Kidney glomerular epithelial cell (primary cell): ENCODE measurements at places on chromosomes 3 and 15.

DNA sequence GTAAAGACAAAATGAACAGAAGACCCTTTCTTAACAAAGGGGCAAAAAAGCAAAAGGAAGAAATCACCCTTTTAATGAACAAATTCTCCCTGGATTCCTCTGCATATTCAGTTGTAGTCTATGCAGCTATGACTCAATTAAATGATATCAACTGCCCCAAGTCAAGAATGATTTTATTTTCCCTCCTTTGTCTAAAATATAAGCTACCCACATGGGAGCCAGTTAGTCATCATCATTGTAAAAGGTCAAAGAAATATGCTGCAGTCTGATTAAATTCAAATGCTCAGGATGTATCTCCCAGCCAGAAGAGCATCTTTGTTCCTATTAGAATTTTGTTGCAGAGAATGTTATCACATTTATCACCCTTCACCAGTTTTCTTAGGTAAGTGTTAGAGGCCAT lies 84.0 kb downstream of the SST start:
- DNase-seq = no peak

GRCh38 chr15:99485992-99486370 lies 79.8 kb upstream of the MEF2A start:
- no peak for DNase-seq

DNA sequence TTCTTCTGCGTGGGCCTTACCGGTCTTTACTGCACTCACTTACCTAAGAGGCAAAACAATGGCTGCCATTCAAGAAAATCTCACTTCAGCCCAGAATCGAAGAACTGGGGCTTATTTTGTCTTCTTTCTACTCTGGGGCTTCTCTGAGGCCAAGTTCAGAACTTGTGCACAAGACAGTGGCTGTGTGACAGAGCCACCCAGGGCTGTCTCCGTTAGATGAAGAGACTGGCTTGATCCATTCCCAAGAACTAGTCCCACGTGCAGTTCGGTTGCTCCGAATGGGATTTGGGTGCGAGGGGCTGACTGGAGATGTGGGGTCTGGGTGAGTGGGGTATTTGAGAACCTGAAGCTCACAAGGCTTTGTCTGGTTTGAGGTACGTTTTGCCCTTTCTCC lies 795 bp upstream of the TCF12 start:
- DNase-seq = no peak

- no peak for DNase-seq
Measured at GRCh38 chr3:9169956-9170850, 79.2 kb downstream of the SRGAP3 start.

GRCh38 chr3:110494093-110494490 lies 577.5 kb upstream of the NECTIN3 start:
- no peak for DNase-seq

DNA sequence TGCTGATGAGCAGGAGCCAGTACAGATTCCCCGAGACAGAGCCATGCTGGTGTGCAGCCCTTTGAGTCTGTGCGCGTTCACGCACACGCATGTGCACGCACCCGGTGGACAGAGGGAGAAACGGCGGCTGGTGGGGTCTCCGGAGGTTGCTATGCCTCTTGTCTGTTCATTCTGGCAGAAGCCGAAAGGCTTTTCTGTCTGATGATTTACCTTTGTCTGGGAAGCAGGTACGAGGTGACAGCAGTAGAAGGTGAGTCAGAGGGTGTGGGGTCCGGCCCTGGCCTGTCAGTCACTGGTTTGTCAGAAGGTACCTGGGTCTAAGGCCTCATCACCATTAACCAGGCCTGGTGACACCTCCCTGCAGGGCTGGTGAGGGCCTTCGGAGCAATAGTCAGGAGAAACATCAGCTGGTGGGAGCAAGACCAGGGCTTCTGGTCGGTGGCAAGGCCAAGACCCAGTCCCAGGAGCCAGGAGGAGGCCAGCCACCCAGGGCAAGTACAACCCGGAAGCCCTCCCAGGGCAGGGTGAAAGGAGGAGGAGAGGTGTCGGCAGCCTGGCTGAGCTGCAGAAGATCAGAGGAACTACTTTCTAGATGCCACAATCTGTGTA lies 7.5 kb downstream of the PCSK6 start:
- DNase-seq = no peak

DNA sequence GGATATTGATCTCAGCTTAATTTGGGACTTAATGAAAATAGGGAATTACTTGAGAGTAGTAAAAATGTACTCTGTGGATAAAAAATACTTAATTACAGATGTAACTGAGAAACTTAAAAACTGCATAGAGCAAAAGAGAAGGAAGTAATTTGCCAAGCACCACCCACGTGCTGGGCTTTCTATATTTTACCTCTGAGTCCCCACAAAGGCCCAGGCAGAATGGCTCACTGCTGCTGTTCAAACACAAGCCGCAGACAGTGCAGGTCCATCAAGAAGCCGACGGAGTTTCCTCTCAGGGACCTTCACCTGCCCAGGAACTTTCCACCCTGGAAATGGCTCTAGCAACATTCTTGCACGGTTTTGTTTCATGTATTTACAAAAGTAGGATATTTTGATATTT lies 77.2 kb upstream of the TRPM1 start:
- no peak for DNase-seq

GRCh38 chr3:63030666-63031065 lies 155.4 kb upstream of the CADPS start:
- no peak for DNase-seq

DNA sequence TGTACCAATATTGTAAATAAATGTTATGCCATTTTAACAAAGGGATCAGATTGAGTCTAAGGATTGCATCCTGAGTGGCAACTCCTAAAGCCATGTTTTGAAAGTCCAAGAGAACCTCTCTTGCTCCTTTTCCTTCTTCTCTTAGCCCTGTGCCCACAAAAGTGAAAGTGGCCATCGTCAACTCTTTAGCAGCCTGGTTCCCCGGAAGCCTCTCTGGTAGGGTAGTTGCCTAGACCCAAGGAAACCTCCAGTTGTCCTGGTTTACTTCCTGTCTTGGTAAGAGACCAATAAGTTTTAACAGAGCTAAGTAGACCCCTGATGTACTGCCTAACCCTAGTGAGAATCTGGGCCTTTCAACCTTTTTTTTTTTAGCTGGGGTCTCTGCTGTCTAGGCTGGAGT lies 10.2 kb upstream of the ITPKA start:
- no peak for DNase-seq

DNA sequence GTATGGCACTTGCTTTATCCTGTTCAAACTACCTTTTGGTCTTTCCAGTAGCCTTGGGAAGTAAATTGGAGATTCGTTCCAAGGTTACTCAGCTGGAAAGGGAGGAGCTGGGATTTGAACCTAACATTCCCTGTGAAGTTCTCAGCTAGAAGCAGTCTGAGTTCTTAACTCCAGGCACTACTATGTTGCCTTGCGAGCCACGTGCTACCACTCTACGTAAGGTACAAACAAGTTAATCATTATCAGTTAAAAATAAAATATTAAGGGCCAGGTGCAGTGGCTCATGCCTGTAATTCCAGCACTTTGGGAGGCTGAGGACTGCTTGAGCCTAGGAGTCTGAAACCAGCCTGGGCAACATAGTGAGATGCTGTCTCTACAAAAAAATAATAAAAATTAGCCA lies 30.7 kb upstream of the CDCP1 start:
- no peak for DNase-seq

DNA sequence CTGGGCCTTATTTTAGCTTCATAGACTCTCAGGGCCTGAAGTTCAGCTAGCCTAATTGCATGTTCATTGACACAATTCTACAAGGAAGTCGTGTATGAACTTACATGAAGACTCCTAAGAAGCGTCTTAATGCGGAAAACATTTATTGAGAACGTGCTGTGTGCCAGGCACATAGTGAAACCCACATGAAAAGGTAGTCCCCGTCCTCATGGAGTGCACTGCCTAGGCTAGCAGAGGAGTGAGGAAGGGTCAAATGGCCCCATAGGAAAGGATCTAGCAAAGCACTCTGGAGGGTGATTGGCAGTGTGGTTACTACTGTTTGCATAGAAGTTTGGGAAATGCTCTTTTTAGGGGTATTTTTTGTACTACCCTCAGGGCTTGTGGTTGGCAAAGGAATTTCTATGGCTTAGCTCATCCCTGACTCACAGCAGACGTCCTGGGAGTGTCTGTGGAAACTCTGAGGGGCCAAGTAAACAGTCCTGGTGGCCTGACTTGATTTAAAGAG lies 854 bp upstream of the NPTN start:
- DNase-seq = peak; percentile 88

- no peak for DNase-seq
Measured at GRCh38 chr3:31891876-31892455, 89.1 kb downstream of the OSBPL10 start.

GRCh38 chr15:33551860-33552259 lies 241.1 kb downstream of the RYR3 start:
- DNase-seq = no peak

- no peak for DNase-seq
Measured at GRCh38 chr3:8773941-8774542, 4.6 kb upstream of the OXTR start.
